ENCODE measurements at places on chromosomes 13 and 19. TPM values are rescaled to one million over a fixed set of nuclear protein-coding genes. Genes with fewer than 3 reads are reported as not detected.

DNA sequence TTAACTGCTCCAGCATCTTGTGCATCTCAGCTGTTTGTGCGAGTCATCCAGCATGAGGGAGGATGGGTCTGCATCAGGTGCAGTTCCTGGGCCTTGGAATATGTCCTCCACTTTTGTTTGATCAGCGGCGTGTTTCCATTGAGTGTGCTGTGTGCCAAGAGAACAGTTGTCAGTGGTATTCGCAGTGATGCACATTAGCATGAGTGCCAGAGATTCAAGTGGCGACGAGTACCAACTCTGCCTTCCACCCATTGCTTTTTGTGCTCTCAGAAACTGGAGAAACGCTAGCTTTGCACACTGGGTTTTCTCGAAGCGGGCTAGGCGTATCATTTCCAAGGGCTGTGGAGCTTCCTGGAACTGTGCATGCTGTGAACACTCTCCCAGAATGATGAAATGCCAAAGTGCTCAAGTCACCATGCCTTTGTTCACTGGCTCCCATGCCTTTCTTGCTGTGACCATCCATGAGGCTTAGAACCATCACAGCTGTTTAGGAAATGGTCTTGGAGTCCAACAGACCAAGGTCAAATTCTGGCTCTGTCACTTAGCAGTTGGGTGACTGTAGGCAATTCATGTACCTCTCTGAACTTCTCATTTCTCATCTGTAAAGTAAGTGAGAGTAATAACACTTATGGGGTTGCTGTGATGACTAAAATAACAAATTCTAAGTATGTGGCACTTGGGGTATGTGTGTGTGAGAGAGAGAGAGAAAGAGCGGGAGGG lies 18.4 kb downstream of the LRCH1 start:
- DNase-seq = no peak

DNA sequence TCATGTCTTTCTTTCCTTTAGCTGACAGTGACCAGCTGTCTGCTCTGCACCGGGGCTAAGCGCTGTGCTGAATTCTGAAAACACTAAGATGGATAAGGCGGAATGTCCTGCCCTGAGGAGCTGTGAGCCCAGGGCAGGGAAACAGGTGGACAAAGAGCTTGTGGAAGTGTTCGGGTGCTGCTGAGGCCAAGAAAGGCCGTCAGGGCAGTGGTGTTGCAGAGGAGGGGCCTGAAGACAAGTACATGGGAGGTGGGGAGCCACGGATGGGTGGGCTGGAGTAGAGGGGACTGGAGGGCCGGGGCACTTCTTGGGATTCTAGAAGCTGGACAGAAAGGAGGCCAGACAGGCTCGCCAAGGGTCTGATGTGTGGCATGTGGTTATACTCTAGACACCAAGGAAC lies 66.2 kb upstream of the GPR183 start:
- no peak for DNase-seq

GRCh38 chr19:18502638-18503294 lies 19.1 kb downstream of the ELL start:
- no peak for DNase-seq

- DNase-seq = no peak
Observed at GRCh38 chr13:100443998-100444328, 144.6 kb downstream of the GGACT start.

Gene VSTM2B
- not detected for total RNA-seq

GRCh38 chr13:62357887-62358645 lies 942.4 kb upstream of the PCDH20 start:
- no peak for DNase-seq

Gene GTF2F2
- 37.1 TPM for total RNA-seq

Gene KLK4
- 1.1 TPM for total RNA-seq

DNA sequence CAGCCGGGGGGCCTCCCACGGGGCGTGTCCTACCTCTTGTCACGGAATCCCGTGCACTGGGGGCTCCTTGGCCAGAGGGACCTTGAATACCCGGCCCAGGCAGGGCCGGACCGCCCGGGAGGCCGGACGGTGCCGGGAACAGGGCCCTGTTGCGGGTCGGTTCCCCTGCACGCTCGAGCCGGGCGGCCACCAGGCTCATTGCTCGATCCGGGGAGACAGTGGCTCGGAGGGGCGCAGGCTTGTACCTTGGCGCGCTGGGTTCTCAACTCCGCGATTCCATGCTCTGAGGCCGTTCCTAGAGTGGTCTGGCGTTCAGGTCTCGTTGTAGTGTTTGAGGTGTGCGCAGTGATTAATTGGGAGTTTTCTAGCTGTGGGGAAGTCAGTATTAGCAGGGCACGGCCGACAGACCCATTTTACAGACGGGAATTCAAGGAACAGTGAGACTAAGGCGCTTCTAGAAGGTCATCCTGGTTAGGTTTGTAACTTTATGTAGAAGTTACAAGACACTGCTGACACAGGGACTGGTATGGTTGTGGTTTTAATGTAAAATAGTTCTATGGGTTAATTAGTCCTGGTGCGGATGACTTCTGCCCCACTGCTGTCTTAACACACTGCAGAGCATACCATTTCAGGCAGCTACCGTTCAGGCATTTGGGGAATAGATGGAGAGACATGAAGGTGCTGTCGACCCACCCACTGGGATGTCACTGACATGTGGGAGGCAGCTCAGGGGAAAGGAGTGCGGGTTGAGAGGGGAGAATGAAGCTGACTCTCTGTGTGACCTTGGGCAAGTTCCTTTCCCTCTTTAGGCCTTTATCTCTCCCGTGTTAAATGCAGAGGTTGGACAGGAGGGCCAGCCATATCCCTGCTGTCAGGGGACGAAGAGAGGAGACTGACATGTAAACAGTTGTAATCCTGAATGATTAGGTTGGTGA lies 592 bp downstream of the CLPTM1 start:
- DNase-seq = no peak

Gene FFAR1
- not detected for total RNA-seq

DNA sequence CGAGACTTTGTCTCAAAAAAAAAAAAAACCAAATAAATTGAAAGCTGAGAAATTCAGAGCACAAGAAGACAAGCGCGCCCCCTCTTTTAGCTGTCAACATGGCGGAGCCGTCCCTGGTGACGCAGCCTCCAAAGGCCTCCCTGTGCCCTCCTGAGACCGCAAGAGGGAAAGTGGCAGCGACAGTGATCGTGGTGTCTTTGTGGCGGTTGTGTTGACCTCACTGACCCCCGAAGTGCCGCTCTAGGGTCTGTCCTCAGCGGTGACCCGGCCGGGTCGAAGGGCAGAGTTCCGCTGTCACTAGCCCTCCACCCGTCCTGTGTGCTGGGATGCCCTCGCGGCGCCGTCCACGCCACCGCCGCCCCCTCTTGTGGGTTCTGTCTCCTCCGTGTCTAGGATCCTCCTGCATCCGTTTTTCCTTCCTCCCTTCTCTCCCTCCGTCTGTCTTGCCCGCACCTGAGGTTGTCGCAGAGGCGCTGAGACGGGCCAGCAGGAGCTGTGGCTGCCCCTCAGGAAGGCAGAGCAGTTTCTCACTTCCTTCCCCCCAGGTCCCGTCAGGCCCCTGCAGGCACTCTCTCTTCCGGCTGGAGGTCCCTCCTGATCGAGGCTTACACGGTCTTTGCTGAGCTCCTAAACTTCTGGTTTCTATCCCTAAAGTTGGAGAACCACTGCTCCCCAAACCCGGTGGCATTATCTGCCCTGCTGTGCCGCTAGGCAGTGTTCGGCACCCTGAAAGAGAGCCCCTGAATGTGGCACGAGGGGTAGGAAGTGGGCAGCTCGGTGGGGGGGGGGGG lies 7.2 kb downstream of the UHRF1 start:
- DNase-seq = no peak

Gene ZNF91
- 91.2 TPM for total RNA-seq

Gene LILRB2
- 12.9 TPM for total RNA-seq

DNA sequence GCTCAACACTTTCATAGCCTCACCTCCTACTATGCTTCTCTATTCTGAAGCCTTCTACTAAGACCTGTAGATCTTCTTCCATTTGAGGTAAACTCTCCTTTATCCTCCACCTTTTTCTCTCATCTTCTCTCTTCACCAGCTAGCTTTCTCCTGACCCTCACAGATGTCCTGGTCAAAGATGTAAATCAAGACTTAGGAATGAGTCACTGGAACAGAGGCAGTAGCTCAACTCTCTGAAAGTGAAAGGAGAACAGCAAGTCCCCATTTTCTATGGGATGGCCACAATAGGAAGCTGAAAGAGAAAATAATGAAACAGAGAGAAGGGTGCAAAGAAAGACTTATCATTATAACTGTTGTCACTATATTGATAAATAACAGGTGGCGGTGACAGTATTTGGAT lies 86.1 kb upstream of the DOCK9 start:
- no peak for DNase-seq

DNA sequence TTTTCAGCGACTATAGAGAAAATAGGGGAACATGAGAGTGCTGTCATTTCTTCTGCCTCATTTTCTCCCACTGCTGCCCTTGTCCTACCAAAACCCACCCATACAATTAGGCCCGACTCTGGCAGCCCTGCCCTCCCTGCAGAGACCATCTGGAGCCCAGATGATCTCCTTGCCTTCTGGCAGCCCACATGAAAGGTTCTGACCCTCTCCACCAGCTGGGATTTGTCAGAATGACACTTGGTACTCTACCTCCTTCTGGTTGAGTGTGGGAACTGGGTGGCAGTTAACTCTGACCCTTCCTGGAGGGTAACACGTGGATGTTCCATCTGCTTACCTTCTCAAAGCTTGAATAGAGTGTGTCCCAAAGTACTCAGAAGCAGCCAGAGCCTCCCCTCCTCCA lies 21.0 kb upstream of the SIAH3 start:
- DNase-seq = no peak

DNA sequence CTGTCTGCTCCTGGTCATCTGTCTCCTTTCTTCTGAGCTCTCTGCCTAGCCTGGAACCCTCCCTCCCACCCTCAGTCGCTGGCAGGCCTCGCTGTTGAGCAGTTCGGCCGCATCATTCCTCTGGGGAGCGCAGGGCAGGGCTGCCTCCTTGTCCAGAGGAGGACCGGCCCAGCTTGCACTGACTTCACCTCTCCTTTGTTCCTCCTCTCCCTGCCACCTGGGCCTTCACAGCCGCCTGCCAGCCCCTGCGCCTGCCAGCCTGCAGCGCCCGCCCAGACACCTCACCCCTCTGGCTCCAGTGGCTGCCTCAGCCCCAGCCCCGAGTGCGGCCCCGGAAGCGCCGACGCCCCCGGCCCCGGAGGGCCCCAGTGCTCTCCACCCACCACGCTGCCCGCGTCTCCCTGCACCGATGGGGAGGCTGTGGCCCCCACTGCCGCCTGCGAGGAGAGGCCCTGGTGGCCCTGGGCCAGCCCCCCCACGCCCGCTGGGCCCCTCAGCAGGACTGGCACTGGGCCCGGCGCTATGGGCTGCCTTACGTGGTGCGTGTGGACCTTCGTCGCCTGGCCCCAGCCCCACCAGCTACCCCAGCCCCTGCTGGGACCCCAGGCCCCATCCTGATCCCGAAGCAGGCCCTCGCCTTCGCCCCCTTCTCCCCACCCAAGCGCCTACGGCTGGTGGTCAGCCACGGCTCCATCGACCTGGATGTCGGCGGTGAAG lies 7.2 kb downstream of the KMT5C start:
- DNase-seq = no peak

DNA sequence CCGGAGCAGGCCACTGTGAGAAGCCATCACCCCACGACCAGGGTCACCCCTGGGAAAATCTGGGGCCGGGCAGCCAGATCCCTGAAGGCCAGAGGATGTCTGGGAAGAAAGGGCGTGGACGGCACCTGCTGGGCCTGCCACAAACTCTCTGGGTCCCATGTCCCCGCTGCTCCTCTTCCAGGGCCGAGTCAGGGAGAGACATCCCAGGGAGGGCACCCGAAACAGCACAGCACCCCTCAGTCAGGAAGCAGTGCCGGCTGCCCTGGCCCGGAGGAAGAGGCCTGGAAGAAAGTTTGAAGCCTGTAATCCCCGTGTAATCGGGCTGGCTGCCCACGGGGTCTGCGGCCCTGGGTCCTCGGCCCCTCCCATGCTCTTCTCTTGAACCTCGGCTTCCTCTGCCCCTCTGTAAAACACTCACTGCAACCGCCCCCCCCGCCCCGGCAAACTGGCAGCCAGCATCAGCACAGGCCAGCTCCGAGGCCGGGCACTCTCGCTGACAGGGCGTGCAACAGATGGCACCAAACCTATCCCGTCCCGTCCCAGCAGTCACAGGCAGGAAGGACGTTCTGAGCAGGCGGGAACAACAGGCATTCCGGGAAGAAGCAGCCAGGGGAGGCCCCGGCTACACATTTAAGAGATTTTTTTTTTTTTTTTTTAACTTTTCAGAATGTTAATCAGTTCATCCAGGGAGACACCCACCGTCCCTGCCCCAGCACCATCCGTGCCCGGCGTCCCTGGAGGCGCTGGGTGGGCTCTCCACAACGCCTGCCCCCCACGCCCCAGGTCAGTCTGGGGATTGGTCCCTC lies 1.5 kb downstream of the SBNO2 start:
- DNase-seq = peak; percentile 77

Gene RXFP2
- total RNA-seq = not detected

Gene TTC9B
- total RNA-seq = not detected

DNA sequence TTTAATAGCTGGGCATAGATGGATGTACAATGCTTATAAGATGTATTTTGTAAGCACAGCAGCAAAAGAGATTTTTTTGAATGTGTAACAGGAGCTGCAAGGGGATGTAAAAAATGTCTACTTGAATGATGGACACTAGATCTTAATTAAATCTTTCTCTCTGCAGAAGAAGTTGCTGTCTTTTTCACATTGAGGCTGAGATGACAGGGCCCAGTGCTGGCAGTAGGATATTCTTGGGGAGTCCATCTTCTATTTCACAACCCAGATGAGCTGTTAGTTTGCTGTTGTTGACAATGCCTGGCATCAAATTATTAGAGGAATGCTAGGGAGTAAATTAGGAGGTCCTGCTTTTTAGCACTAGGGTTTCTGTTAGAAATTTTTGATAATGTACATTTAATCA lies 698.7 kb downstream of the SLITRK5 start:
- no peak for DNase-seq

DNA sequence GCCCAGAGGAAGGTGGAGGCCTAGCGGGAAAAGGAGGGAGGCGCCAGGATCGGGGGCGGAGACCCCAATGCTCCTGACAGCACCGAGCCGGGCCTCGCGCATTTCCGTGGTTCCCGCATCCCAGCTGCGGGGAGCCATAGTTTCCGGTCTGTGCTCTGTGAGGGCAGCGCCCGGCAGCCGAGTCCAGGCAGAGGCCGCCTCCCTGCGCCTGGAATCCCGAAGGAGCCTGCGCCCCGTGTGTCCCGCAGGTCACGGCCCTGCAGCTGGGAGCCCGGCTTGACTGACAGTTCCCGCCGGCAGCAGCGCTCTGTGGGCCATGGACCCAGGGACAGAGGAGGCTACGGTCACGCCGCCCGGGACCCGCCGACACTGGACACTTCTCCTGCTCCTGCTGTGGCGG lies 74.6 kb upstream of the C13orf46 start:
- no peak for DNase-seq

GRCh38 chr13:48731001-48731658 lies 77.4 kb downstream of the CYSLTR2 start:
- DNase-seq = no peak

Gene CELF5
- total RNA-seq = 0.18 TPM

Data from sciatic nerve (tissue), 2 donors.